ENCODE measurements at places on chromosomes 7 and 10.

DNA sequence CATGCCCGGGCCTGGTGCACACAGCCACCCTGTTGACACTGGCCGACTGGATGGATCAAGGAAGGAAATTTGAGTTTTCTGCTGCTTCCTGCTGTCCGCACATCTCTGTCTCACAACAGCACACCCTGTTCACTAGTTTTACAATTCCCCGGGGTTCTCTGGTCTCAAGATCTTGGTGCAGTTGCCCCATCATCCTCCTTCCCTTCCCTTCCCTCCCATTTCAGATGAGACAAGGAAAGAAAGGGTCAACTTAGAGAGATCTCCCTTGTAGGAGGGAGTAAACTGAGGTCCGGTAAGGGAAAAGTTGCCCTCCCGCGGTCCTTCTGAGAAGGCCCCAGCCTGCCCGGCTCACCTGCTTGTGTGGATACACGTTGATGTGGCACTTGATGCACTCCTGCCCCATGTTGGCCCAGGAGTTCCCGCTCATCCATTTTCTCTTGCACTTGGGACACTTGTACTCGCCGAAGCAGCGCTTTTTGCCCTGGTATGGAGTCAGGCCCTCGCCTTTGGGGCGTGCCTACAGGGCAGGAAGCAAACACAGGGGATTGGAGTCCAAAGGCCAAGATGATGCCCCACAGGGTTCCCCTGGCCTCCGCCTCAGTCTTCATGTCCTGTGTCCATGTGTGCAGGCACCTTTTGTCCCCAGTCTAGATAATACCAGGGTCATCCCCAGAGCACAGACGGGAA is 46.8 kb downstream of the PPIF start:
- no peak for DNase-seq

DNA sequence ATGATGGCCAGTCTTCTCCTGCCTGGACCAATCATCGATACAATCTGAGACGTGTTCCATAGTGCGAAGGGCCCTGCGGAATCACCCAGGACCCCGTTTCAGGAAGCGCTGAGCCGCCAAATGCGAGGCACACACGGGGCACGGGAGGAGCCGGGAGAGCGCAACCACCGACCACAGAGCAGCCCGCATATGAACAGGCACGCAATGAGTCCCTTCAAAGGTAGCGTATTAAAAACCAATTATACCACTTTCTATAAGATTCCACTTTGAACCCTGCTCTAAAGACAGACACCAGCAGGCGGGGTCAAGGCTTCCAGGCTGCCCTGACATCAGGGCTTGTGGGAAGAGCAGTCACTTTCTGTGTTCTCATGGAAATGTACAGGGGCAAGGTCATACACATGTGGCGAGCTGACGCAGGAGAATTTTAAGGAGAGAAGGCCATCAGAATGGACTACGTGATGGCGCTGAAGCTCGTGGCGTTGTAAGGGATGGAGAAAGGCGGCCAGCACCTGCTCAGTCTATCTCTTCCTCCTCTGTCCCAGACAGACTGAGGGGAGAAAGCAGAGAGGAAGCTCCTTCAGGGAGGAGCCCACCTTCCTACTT is 46.2 kb downstream of the AMZ1 start:
- DNase-seq: no peak

DNA sequence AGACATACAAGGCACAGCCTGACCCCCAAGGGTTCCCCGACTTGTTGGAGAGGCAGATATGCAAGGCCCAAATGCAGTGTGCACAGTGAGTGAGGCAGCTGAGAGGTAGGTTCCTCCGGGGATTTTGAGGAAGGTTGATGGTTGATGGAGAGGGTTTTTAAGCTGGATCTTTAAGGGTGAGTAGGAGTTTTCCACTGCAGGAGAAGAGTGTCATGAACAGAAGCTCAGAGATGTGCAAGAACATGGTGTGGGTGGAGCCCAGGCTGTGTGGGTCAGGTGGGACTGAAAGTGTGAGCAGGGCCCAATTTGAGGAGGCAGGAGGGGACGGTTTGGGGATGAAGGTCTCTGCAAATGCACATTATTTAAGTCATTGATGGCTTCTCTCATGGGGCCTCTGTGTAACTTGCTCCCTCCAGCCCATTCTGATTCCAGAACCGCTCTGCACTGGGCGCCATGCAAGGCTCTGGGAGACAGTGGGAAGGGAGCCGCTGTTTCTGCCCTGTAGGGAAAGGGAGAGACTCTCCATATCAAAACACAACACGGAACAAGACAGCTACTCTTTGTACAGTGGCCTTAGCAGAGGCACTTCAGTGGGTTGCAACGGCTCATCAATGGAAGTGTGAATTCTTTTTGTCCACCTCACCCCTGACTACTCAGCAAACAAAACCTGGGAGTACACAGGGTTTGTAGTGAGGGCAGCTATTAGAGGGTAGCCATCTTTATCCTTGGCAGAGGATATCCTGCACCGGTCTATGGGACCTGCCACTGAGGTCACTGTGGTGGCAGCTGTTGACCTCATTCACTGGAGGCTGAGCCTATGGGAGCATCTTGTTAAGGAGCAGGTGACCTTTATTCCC is 29.7 kb downstream of the RAMP3 start:
- no peak for DNase-seq

- DNase-seq: no peak
Measured at GRCh38 chr10:86286236-86287109, 80.1 kb downstream of the GRID1 start.

DNA sequence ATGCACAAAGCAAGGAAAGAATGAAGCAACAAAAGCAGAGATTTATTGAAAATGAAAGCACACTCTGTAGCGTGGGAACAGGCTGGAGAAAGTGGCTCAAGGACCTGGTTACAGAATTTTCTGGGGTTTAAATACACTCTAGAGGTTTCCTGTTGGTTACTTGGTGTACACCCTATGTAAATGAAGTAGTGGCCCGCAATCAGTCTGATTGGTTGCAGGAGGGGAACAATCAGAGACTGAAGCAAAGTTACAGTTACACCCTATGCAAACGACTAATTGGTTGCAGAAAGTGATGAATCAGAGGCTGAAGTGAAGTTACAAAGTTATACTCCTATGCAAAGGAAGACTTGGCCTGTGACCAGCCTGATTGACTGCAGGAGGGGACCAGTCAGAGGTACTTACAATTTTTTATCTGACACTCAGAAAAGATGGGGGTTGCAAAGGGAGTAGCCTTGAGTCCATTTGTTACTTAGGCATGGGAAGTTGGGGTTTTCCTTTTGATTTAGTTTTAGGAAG is 3.6 kb upstream of the MTPN start:
- no peak for DNase-seq

DNA sequence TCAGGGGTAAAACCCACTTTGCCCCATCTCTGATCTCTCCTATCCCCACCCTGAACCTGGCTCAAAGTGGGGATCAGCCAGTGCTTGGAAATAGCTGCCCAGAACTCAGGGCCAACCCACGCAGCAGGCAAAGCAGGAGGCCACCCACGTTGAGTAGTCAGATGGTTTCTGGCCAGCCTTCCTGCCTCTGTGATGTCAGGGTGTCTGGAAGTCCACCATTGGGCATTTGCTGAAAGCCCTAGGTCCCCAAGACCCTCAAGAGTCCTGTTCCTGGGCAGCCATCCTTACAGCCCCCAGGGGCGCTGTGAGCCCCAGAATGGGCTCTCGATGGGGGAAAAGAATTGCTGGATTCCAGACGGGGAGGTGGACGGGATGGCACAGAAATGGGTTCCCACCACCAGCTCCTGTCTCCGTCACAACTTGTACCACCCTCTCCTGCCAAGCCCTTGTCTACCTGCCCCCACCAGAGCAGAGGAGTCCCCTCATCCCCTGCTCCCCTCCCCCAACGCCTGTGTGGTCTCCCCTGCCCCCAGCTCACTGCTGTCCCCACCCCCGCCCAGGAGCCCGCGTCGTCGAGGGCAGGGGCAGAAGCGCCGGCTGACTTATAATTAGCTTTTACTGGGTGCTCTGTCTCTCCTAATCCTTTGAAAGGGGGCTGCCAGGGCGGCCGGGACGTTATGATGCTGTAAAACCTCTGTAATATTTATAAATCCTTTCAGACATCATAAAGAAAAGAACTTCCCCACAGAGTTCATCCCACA is 3.9 kb downstream of the MYL10 start:
- DNase-seq: no peak

GRCh38 chr7:78226059-78226719 is 427.6 kb downstream of the PHTF2 start:
- DNase-seq: no peak

GRCh38 chr7:11726001-11726793 is 105.8 kb downstream of the THSD7A start:
- DNase-seq: no peak

- no peak for DNase-seq
Measured at GRCh38 chr7:46494028-46494427, 573.0 kb upstream of the IGFBP3 start.

DNA sequence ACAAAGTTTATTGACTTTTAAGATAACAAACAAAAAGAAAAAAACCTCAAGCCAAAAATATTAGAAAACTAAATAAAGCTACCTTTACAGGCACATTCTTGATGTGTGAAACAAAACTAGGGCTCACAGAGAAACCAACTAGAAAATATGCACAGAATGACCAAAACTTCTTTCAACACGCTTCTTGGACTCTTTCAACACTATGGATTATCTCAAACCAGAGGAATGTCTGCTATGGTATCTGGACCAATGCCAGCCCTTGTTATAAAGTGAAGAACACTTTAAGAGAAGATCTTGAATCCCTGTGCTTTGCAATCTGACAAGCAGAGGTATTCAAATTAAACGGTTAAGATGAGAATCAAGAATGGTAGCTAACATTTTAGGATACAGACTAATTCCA is 76.6 kb downstream of the DNAJC1 start:
- DNase-seq: no peak

- DNase-seq: no peak
Measured at GRCh38 chr10:18282094-18282493, 141.9 kb downstream of the CACNB2 start.

- no peak for DNase-seq
Measured at GRCh38 chr7:118029826-118030422, 154.0 kb upstream of the LSM8 start.
